ENCODE measurements at places on chromosomes 12 and 14.

DNA sequence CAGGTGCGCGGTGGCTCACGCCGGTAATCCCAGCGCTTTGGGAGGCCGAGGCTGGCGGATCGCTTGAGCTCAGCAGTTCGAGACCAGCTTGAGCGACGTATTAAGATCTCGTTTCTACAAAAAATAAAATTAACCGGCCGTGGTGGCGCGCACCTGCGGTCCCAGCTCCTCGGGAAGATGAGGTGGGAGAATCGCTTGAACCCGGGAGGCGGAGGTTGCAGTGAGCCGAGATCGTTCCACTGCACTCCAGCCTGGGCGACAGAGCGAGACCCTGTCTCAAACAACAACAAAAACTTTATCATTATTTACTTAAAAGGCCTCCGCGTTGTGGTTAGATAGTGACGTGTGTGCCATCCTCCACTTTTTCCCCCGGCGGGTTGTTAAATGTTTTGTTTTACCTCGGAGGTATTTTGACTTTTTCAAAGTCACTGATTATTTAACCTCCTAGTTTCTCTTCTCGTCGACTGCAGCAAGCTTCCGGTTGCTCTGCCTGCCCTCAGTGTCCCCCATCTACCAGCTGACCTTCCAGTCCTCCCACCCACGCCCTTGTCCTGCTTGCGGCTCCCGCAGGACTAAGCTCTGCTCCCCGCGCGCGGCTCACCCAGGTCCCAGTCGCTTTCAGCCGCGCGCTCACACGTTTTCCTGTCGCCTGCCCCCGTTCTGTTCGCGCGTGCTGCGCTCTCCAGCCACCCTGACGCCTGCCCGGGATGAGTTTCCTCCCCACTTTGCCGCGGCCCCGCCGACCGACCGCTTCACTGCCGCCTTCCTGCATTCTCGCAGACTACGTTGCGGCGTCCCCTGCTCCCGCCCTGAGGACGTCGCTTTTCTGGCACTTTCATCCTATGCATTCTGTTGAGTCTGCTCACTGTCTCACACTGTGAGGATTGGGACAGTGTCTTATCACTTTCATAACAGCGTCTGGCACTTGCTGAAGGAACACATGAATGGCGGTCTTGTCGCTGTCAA, 1.2 kb upstream of the SCAF11 start:
- DNase-seq: peak; percentile 42

- no peak for DNase-seq
Observed at GRCh38 chr14:61574514-61574807, 120.9 kb upstream of the HIF1A start.

GRCh38 chr12:1059162-1059561, 68.1 kb downstream of the ERC1 start:
- DNase-seq: no peak

DNA sequence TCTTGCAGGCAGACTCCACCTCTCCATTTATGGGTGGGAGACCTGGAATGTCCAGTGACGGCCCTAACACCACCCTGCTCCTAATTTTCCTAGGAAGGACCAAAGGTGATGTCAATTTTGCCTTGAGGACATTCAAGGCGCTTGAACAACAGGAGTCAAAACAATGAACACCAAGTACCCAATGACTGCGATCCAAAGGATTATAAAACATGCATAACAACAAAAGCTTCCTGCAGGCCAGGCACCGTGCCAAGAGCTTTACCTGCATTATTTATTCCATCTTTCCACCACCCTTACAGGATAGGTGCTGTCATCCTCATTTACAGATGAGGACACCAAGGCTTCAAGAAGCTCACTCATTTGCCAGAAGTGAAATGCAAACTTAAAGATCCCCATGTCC, 15.2 kb upstream of the FOXN3 start:
- DNase-seq: no peak

DNA sequence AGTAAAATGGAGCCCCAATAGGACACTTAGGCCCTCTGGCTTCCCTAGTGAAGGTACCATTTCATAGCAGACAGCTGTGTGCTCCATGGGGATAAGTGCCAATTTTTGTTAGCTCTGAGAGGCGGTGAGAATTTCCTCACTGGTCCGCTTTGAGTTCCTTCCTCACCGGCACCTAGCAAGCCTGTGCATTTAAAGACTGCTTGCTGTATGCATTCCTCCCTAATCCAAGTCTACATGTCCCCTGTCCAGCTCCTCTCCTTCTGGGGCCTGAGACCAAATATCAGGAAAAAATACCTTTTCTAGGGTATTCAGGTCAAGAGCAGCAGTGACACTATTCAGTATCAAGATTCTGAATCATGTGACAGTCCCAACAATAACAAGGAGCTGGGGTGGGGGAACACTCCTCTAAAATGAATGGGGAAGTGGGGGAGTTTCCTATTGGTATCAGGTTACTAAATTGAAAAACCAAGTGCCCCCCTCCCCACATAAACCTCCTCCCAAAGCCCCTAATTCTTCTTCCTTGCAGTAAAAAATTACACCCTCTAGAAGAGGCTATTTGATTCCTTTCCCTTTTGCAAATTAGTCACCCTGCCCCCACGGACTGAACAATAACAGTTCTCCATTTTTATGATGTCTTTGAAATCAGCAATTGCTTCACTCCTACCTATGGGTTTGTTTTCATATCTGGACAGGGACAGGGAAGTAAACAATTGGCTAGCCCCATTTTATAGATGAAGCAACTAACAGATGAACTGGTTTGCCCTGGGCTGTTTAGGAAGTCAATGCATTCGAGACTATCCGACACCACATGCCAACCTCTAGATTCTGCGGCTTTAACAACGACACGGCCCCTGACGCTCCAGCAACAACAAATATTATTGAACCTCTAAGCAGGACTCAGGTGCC, 28.9 kb downstream of the BCL11B start:
- DNase-seq: no peak

DNA sequence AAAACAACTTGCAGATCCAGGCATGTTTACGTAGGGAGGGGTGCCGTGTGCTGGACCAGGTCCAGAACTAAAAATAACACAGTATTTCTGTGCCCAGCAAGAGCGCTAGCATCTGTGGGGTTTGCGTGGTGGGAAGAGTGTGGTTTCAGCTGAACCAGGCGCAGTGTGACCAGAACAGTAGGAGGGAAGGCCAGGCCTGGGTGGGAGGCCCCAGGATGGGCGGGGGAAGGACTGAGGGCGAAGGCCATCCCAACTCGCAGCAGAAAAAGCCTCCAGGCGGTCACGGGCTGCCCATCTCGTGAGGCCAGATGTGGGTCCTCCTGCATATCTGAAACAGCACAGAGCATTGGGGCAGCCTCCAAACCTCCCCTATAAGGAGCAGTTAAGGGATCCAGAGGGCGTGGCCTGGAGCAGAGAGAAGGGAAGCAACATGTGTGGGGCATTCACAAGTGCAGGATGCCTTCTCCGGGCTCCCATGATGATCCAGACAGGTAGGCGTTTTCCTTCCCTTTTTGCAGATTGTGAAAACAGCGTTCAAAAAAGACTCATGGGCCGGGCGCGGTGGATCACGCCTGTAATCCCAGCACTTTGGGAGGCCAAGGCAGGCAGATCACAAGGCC, 17.8 kb upstream of the CD9 start:
- DNase-seq: no peak

GRCh38 chr12:13362260-13362841, 165.8 kb downstream of the EMP1 start:
- no peak for DNase-seq

- no peak for DNase-seq
Observed at GRCh38 chr12:76962099-76962498, 83.3 kb upstream of the CSRP2 start.

DNA sequence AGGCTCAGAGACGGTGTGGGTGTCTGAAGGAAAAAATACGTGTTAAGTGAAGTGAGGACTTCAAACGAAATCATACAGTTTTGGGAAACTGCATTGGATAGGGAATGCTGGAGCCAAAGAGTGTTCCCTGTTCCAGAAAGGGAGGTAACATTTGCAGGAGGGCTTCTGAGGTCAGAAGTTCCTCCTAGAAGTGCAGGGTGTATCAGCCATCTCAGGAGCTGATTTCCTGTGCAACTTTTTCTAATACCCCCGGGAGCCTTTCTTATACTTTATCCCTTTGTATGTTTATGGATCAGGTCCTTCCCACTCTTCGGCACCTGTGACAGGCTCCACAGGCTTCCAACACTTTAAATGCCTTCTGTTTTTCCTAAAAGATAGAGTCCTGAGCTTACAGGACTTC, 24.9 kb downstream of the ZNF664 start:
- no peak for DNase-seq
